ENCODE measurements at places on chromosomes 3 and 15.

GRCh38 chr3:122392868-122393844 is 9.2 kb downstream of the FAM162A start:
- no peaks in the 10 kb centered on the region for H3K36me3 ChIP-seq
- ATAC-seq = no peak
- H3K4me3 ChIP-seq = no peak overlapping the region

- no peaks in the 10 kb centered on the region for H3K4me1 ChIP-seq
- no peak for ATAC-seq
- H3K4me3 ChIP-seq = no peak overlapping the region
- no peaks in the 10 kb centered on the region for H3K27me3 ChIP-seq
- H3K27ac ChIP-seq = no peak overlapping the region
- no peaks in the 10 kb centered on the region for H3K36me3 ChIP-seq
Observed at GRCh38 chr3:27596334-27596841, 112.2 kb upstream of the SLC4A7 start.

- H3K27ac ChIP-seq = no peak overlapping the region
- no peak overlapping the region for H3K4me3 ChIP-seq
- peaks cover 75% of the 10 kb centered on the region for H3K36me3 ChIP-seq
- ATAC-seq = no peak
- H3K27me3 ChIP-seq = no peaks in the 10 kb centered on the region
Observed at GRCh38 chr15:40464595-40465185, 6.1 kb upstream of the CHST14 start.

GRCh38 chr3:18047052-18047451 is 304.6 kb upstream of the TBC1D5 start:
- no peak for ATAC-seq
- H3K27ac ChIP-seq = no peak overlapping the region
- H3K4me1 ChIP-seq = no peaks in the 10 kb centered on the region
- no peak overlapping the region for H3K4me3 ChIP-seq
- no peaks in the 10 kb centered on the region for H3K27me3 ChIP-seq

DNA sequence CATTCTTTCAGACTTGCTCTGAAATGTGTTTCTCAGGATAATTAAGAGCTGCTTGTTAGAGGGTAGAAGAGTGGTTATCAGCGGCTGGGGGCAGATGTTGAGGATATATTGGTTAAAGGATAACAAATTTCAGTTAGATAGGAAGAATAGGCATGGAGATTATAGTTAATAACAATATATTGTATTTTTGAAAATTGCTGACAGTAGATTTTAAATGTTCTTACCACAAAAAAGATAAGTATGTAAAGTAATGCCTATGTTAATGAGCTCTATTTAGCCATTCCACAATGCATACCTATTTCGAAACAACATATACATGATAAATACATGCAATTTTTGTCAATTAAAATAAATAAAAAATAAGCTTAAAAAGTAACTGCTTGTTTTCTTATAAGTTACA is 123.3 kb downstream of the SERPINI1 start:
- no peak overlapping the region for H3K27ac ChIP-seq
- H3K36me3 ChIP-seq = no peaks in the 10 kb centered on the region
- H3K27me3 ChIP-seq = no peaks in the 10 kb centered on the region
- H3K4me3 ChIP-seq = no peak overlapping the region
- peaks cover 34% of the 10 kb centered on the region for H3K4me1 ChIP-seq

- peak; percentile 54 for ATAC-seq
- H3K36me3 ChIP-seq = no peaks in the 10 kb centered on the region
- peaks cover 62% of the 10 kb centered on the region for H3K4me1 ChIP-seq
- H3K27me3 ChIP-seq = no peaks in the 10 kb centered on the region
- peak overlapping the region; percentile 97 for H3K27ac ChIP-seq
Observed at GRCh38 chr3:159763011-159763601, 225.5 kb upstream of the IL12A start.

DNA sequence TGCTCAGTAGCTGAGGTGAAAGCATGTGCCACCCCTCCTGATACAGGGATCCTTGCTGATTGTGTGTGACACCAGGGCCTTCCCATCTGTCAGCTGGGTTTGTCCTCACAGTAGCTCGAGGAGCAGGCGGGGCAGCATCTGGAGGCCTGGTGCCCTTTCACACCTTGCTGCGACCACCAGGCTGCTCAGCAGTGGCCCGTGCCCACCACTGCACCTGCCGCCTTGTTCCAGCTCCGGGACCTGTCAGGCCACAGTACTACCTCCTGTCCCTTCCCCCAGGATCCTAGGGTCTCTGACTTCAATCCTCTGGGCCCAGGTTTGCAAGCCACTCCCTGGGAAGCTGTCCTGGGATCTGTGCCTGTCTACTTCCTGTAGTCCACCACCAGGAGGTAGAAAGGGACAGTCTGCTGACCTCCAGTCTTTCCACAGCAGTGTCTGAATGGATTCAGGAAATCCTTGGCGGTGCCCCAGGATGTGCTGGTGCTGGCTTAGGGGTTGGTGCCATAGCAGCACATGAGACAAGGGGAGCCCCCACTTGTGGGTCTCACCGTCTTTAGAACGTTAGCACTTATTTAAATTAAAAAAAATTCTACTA is 27.5 kb downstream of the APBA2 start:
- H3K4me3 ChIP-seq = no peak overlapping the region
- peak; percentile 36 for ATAC-seq

DNA sequence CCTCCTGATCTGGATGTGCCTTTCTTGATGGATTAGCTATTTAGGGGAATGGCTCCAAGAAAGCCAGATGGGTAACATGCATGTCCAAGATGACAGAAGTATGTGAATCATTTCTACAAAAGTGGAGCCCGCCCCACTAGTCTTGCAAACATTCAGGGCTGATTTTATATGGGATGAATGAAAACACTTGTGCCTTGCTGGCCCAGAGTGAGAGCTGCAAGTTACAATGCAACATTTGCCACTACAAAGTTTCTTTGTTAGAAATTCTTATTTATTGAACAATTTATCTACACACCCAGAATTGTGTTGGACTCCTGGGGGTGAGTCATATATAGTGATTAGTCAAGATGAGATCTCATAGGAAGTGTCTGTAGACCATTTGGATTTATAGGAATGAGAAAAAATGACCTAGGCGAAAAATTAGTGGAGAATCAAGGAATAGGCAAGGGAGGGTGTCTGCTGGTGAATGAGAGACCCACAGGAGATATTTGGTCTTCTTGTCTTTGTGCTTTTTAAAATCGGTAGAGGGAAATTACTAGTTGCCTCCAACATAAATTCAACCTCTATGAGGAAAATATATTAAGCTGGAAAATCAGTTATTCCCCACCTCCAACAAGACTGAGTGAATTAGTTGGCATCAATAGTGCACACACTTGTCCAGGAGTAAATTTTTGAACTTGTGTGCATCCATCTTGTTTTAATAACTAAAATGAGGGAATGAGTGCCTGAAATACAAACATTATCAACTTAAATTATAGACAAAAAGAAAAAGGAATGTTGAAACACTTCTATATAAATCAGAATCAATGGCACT is 53.5 kb upstream of the DCBLD2 start:
- no peaks in the 10 kb centered on the region for H3K4me1 ChIP-seq
- no peak overlapping the region for H3K27ac ChIP-seq
- no peaks in the 10 kb centered on the region for H3K36me3 ChIP-seq

DNA sequence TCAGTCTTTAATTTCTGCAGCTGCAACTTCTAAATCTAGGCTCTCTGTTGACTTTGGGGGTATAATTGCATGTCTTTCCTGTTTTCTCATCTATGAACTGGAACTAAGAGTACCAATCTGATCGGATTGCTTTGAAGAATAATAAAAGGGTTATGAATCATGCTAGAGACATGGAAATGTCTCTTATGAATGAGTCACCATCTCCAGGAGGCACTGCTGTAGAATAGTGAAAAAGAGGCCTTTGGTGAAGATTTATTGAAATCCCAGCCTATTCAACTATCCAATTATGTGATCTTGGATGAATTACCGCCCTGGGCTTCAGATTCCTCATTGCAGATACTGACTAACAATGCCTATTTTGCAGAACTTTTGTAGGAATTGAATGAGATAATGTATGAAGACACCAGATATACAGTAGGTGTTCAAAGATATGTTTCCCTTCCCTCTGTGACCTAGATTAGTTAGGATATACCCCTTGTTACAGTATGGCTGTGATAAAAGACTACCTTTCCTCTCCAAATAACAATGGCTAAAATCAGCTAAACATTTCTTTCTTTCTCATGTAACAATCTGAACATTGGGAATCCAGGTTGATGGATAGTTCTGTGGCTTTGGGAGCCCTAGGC is 11.5 kb upstream of the CMTM8 start:
- no peaks in the 10 kb centered on the region for H3K4me1 ChIP-seq
- no peaks in the 10 kb centered on the region for H3K27me3 ChIP-seq
- no peaks in the 10 kb centered on the region for H3K36me3 ChIP-seq
- no peak overlapping the region for H3K4me3 ChIP-seq
- ATAC-seq = no peak

DNA sequence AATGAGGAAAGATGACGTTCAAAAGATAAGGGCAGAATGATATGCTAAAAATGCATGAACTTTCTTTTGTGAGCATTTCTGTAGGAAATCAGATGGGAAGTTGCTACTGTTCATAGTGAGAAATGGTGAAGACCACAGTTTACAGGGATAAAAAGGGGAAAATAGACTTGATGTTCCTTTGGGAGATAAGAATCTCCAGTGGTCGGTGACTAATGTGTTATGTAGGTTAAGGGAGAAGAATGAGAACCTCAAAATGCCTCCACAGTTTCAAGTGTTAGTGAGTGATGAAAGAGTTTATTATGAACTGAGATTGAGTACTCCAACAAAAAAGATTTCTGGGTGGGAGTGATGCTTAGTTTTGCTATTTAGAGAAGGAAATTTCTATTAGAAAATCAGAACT is 247.2 kb downstream of the LSAMP start:
- H3K27ac ChIP-seq = no peak overlapping the region
- ATAC-seq = no peak
- H3K36me3 ChIP-seq = no peaks in the 10 kb centered on the region
- no peaks in the 10 kb centered on the region for H3K4me1 ChIP-seq
- H3K4me3 ChIP-seq = no peak overlapping the region

GRCh38 chr15:64163659-64164362 is 989 bp upstream of the PPIB start:
- peaks cover 25% of the 10 kb centered on the region for H3K36me3 ChIP-seq
- peak overlapping the region; percentile 33 for H3K4me3 ChIP-seq
- no peak for ATAC-seq
- no peaks in the 10 kb centered on the region for H3K27me3 ChIP-seq
- H3K4me1 ChIP-seq = peaks cover 3% of the 10 kb centered on the region

GRCh38 chr3:172750069-172750367 is 508 bp upstream of the ECT2 start:
- peak overlapping the region; percentile 78 for H3K4me3 ChIP-seq
- H3K27me3 ChIP-seq = no peaks in the 10 kb centered on the region
- peaks cover 5% of the 10 kb centered on the region for H3K4me1 ChIP-seq
- ATAC-seq = no peak

- H3K4me3 ChIP-seq = no peak overlapping the region
- no peaks in the 10 kb centered on the region for H3K27me3 ChIP-seq
- H3K36me3 ChIP-seq = no peaks in the 10 kb centered on the region
- no peak overlapping the region for H3K27ac ChIP-seq
- H3K4me1 ChIP-seq = no peaks in the 10 kb centered on the region
Observed at GRCh38 chr3:100641471-100642032, 32.2 kb downstream of the ADGRG7 start.

DNA sequence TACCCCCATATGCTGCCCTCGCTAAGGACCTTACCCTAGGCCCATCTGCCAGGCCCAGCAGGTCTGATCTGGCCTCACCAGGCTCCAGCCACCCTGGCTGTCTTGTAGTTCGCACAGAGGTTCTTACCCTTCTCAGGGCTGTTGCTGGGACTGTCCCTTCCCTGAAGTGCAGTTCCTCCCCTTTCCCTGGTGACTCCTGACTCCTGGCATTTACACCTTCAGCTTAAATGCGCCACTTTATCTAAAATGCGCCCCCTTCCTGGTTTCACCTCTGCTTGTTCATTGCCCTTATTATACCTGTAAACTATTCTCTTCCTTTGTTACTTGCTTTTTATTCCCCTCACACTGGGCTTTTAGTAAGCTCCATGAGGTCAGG is 835 bp upstream of the TTLL3 start:
- H3K4me1 ChIP-seq = peaks cover 8% of the 10 kb centered on the region
- peak overlapping the region; percentile 85 for H3K4me3 ChIP-seq
- no peak for ATAC-seq
- H3K27me3 ChIP-seq = no peaks in the 10 kb centered on the region
- H3K36me3 ChIP-seq = no peaks in the 10 kb centered on the region

DNA sequence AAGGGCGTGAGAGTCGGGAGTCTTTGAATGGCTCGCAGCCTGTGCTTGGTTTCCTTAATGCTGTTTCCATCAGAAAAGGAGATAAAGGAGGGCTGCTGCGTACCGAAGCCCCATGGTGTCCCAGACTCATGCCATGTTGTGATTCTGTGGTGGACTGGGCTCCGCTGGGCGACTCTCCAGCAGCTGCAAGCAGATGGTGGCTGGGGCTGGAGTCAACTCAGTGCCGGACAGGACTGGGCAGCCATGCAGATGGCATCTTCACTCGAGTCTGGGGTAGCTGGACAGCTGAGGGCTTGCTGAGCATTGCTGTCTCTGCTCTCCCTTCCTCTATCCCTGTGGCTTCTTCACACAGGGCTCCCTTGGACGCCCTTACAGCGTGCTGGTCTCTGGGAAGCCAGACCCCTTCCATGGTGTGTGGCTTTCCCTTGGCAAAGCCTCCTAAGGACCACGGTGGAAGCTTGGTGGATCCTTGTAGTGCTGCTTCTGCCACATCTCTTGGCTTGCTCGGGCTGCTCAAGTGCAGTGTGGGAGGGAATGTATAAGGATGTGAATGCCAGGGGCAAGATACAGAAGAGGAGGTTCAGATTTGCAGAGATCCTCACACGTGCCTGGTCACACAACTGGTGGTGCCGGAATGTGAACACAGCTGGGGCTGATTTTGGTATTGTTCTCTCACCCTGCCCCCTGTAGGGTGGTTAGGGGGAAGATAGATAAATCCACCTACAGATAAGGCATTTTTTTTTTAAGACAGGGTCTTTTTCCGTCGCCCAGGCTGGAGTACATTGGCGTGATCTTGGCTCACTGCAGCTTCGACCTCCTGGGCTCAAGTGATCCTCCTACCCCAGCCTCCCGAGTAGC is 9.0 kb downstream of the NIPA1 start:
- peaks cover 3% of the 10 kb centered on the region for H3K36me3 ChIP-seq
- H3K27me3 ChIP-seq = no peaks in the 10 kb centered on the region
- H3K4me3 ChIP-seq = no peak overlapping the region
- H3K4me1 ChIP-seq = no peaks in the 10 kb centered on the region
- no peak overlapping the region for H3K27ac ChIP-seq
- no peak for ATAC-seq

DNA sequence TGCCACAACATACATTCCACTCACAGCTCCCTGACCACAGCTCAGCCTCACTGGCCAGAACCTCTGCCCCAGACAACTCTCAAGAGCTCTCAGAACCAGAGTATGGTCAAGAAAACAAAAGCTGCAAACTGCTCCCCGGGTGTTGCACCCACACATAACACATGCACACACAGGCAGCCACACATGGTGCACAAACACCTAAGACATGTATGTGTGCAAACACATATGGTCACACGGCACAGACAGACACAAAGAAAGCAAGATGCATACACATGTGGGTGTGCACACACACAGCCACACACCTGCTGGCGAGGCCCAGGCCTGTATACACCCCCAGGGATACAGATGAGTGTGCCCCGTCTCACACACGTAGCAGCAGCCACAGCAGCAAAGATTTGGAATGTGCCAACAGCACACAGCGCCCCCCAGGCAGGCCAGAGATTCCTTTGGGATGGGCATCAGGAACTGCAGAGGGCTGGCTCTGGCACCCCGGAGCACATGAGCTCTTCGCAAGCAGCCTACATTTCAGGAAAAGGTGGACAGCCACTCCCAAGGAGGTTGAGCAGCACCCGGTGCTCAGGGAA is 6.6 kb downstream of the KLF15 start:
- peaks cover 100% of the 10 kb centered on the region for H3K4me1 ChIP-seq
- H3K36me3 ChIP-seq = no peaks in the 10 kb centered on the region
- no peak overlapping the region for H3K4me3 ChIP-seq
- no peaks in the 10 kb centered on the region for H3K27me3 ChIP-seq
- H3K27ac ChIP-seq = peak overlapping the region; percentile 99
